ENCODE measurements at places on chromosomes 11 and 22.

GRCh38 chr22:35303029-35303624 lies 3.4 kb downstream of the TOM1 start:
- no peak for DNase-seq

GRCh38 chr11:57476047-57476756 lies 15.9 kb downstream of the RTN4RL2 start:
- DNase-seq, result no peak

DNA sequence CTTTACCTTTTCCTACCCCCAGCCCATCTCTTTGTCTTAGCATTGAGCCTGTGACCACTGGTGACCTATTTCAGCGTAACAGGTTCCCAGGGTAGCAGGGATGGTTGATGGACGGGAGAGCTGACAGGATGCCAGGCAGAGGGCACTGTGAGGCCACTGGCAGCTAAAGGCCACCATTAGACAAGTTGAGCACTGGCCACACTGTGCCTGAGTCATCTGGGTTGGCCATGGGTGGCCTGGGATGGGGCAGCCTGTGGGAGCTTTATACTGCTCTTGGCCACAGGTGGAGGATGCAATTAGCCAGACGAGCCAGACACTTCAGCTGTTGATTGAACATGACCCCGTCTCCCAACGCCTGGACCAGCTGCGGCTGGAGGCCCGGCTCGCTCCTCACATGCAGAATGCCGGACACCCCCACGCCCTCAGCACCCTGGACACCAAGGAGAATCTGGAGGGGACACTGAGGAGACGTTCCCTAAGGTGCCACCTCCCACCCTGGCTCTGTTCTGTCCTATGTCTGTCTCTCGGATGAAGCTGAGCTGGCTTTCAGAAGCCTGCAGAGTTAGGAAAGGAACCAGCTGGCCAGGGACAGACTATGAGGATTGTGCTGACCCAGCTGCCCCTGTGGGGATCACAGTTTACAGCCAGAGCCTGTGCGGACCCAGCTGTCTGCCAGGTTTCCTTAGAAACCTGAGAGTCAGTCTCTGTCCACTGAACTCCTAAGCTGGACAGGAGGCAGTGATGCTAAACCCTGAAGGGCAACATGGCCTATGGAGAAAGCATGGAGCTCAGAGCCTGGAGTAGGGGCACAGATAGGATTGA lies 29.8 kb downstream of the PIK3IP1 start:
- no peak for DNase-seq

GRCh38 chr11:131560287-131560686 lies 189.9 kb downstream of the NTM start:
- DNase-seq, result no peak

- DNase-seq, result no peak
Observed at GRCh38 chr11:41522899-41523672, 63.6 kb upstream of the LRRC4C start.

GRCh38 chr11:1406571-1407485 lies 17.1 kb downstream of the BRSK2 start:
- DNase-seq, result no peak

DNA sequence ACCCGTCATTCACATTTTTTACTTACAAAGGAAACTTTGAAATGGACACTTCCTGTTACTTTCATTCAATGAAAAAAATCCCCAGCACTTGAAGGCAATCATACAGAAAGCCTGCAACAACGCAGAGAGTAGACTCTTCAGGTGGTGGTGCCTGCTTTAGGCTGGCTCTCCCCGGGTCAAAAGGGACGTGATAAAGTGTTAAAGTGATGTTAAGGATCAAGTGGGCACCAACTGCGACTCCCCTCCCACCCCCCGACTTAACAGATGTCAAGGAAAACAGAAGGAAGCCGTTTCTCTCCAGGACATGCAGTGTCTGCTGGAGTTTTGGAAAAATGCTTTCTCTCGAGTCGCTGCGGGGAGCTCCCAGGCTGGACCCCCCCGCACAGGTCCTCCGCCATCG lies 414 bp upstream of the PNPLA3 start:
- peak; percentile 11 for DNase-seq

GRCh38 chr22:49224243-49224642 lies 603.4 kb downstream of the BRD1 start:
- DNase-seq, result no peak

GRCh38 chr11:116931206-116931953 lies 94.0 kb upstream of the APOA1 start:
- DNase-seq, result peak; percentile 87

- no peak for DNase-seq
Observed at GRCh38 chr22:31044262-31044861, 36.8 kb upstream of the SMTN start.

- DNase-seq, result no peak
Observed at GRCh38 chr11:132257871-132258270, 887.5 kb downstream of the NTM start.

DNA sequence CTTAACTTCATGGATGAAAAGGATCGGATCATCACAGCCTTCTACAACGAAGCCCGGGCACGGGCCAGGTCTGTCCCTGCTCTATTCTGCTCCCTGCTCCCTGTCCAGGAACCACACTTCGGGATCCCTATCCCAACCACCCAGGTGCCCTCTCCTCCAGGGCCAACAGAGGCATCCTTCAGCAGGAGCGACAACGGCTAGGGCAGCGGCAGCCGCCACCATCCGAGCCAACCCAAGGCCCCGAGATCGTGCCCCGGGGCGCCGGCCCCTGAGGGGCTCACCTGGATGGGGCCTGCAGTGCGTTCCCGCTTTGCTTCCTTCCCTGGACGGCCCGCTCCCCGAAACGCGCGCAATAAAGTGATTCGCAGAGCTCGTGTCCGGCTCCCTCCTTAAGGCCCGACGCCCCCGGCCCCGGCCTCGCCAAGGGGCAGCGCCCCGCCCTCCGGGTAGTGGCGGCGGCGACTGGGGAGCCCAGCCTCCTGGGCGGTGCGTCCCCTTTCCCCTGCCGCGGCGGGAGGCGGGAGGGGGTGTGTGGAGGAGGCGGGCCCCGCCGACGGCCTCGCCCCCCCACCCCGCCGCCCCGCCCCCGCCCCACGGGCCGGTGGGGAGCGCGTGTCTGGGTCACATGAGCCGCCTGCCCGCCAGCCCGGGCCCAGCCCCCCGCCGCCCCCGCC lies at the start of gene VEGFB:
VEGFB (plus strand) TSS at position 672 of the 674 bp plus-strand sequence. CDS start 250 bp downstream, outside the sequence.
- DNase-seq, result peak; percentile 82

GRCh38 chr11:115439385-115439784 lies 64.8 kb downstream of the CADM1 start:
- DNase-seq, result no peak

DNA sequence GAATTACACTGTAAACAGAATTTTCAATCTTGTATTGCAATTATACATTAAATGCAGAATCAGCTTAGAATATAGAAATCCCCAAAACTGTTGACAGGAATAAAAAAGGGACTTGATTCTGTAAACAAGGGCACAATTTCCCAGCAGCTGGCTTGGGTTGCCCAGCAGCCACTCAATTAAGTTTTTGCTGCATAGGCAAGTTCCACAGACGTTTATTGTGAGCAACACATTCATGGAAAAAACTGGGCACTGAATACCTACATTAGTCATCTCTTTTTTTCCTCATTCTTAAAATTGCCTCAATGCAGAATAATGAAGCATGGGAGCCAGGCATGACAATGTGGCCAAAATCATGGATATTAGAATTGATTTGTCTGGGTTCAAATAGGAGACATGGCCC lies 421.8 kb upstream of the ANO5 start:
- no peak for DNase-seq

GRCh38 chr22:31056986-31057599 lies 24.0 kb upstream of the SMTN start:
- DNase-seq, result no peak

GRCh38 chr22:29029202-29030000 lies 32.2 kb downstream of the C22orf31 start:
- no peak for DNase-seq

DNA sequence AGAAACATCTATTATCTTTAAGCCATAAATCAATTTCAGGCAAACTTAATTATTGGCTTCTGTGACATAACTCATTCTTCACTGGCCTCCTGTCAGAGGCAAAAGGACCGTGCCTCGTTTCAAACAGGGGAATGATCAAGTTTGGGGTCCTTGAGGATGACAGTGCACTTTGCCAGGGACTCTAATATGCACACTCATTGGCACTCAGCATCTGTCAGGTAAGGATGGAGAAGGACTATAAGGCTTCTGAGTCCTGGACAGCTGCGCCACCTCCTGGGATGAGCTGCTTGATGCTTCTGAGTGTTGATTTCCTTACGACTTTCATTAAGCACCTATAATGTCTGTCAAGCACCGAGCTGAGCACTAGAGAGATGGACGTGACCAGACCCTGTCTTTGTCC lies 20.2 kb downstream of the BPIFC start:
- peak; percentile 1 for DNase-seq

GRCh38 chr11:66877588-66878385 lies 20.9 kb downstream of the LRFN4 start:
- DNase-seq, result no peak

DNA sequence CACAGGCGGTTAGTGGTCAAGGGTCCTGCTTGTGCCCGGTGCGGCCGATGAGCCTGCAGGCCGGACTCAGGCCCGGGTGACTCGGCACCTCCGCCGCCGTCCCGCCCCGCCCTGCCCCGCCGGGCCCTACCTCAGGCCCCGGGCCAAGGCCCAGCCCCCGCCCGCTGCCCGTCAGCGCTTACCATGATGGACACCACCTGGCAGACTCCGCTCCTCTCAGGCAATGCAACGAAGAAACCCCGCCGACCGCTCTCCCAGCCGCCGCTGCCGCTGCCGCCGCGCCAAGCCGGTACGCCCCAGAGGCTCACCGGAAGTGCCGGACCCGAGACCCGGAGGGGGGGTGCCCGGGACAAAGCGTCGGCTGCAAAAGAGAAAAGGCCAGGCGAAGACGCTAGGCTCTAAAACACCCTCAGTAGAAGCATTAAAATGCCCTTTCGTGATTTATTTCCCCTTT lies at the start of gene UFD1:
UFD1 (minus strand) TSS at position 293 of the 454 bp plus-strand sequence; CDS start at position 185, 108 bp downstream.
- peak; percentile 87 for DNase-seq

DNA sequence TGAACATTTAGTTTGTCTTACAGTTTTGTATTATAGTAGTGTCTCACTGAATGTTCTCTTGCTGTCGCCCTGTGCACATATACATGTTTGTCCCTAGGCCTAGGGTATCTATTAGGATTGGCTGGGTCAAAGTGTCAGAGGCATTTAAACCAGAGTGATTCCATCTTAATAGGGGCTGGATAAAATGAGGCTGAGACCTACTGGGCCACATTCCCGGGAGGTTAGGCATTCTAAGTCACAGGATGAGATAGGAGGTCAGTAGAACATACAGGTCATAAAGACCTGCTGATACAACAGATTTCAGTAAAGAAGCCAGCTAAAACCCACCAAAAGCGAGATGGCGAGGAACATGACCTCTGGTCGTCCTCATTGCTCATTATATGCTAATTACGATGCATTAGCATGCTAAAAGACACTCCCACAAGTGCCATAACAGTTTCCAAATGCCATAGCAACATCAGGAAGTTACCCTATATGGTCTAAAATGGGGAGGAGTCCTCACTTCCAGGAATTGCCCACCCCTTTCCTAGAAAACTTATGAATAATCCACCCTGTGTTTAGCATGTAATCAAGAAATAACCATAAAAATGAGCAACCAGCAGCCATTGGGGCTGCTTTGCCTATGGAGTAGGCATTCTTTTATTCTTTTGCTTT lies 82.6 kb downstream of the LDLRAD3 start:
- DNase-seq, result no peak

DNA sequence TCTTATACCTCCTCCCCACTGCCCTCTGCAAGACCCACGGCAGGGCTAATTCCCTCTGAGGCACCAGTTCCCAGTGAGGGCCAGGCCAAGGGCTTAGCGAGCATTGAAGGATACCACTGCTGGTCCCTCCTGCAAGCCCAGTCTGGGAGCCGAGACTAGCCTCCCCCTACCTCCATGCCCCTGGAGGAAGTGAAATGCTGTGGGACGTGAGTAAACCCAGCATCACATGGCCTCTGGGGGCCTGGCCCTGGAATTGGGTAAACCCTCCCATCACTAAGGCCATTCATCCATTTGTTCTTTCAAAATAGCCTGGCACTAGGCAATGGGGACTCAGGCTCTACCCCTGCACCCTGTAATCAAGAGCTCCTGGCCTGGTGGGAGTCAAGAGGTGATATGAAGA lies 24.7 kb downstream of the ARAP1 start:
- DNase-seq, result no peak

- DNase-seq, result no peak
Observed at GRCh38 chr11:59176330-59176729, 4.4 kb downstream of the DTX4 start.

- DNase-seq, result no peak
Observed at GRCh38 chr11:708511-708910, 2.5 kb downstream of the EPS8L2 start.

DNA sequence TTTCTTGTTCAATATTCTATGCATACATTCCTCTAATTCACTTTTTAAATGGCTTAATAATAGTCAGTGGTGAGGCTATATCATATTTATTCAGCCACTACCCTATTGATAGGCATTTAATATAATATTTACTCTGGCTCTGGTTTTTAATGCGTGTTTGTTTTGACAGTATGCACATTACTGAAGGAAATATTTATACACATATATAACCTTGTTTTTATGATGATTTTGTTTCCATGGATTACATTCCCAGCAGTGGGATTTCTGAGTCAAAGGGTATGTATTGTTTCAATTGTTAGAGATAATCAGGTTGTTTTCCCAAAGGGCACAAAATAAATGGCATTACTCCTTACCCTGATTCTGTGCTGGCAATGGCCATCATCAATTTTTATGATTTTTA lies 105.8 kb downstream of the UVRAG start:
- DNase-seq, result no peak

GRCh38 chr11:26025676-26026075 lies 306.3 kb upstream of the ANO3 start:
- no peak for DNase-seq

- no peak for DNase-seq
Observed at GRCh38 chr11:105573091-105573490, 36.8 kb upstream of the GRIA4 start.

DNA sequence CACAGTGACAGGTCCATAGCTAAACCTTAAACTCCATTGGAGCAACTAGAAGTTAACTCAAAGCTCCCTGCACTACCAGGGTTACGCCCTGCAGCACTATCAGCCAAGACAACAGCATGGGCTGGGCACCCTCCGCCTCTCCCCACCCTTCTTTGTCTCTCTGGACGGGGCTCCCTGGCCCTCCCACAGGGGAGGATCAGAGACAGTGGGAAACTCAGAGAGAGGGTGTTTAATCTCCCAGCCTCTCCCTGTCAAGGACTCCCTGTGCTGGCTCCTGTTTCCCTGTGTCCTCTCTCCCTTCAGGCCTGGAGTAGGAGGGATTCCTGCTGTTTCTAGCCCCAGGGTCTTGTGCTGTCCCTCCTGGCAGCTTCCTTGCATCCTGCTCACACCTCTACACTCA lies 56.9 kb upstream of the CSNK2A3 start:
- DNase-seq, result no peak

All from CD4-positive, alpha-beta T cell treated with Interleukin-10 for 1 hour (primary cell).